ENCODE measurements at places on chromosomes 12 and 14.

DNA sequence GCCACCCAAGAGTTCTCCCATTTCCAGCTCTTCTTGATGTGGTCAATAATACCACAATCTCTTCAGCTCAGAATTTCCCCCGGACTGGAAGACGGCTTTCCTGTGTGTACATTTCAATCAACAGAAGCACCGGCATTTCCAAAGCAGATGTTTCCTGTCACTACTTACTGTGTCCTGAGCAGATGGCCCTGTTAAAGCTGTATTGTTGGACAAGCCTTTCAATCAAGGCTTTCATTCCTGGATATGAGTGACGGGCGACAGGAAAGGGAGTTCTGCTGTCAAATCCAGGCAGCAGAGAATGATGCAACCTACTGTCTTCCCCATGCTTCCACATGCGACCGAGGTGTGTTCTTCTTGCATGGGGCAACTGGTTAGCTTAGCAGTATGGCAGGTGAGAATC, 76.4 kb upstream of the CCDC60 start:
- DNase-seq, result no peak

- DNase-seq, result no peak
Measured at GRCh38 chr14:94010625-94011024, 13.5 kb downstream of the CCDC197 start.

- no peak for DNase-seq
Measured at GRCh38 chr14:56798447-56799342, 11.6 kb downstream of the OTX2 start.

DNA sequence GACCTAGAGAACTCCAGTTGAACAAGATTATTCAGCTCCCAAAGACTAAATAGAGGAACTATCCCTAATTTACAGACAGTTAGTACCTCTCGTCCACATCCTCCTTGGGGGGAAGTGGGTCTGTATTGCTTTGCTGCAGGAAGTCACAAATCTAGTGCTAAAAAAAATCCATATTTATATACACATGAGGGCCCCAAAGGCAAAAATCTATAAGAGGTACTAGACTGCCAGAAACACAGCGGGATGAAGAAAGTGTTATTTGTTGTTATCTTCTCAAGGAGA, 190.1 kb downstream of the TTC8 start:
- no peak for DNase-seq

DNA sequence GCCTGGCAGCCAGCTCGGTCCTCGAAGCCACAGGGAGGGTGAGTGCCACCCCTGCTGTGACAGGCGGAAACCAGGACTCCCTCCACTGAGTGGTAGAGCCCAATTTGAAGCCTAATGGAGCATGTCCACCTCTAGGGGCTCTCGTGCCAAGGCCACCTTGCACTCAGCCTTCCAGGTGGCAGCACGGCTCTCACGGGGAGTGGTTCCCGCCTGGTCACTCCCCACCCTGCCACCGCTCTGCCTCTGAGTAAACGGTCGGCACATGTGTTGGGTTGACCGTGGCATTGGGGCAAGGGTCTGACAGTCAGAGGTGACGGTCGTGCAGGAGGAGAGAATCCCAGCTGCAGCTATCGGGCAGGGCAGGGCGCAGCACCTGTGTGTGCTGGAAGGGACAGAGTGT, 34.8 kb downstream of the IL31 start:
- DNase-seq, result no peak

DNA sequence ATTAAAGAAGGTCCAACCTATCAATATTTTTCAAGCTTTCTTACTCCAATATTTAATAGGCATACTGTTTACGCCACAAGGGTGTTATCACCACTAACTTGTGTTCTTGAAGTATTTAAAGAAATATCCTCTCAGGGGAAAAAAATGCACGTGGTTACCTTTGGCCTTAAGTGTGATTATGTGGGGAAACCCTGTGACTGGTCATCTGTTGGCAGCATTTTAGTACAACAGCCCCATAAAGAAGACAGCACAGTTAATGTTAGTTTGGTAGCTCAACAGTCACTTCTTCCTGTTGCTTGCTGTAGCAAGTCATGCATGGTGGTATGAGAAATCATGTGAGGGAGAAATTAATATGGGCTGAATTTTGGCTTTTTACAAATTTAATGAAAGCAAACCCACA, 1021.5 kb upstream of the TMEM132C start:
- DNase-seq, result no peak

DNA sequence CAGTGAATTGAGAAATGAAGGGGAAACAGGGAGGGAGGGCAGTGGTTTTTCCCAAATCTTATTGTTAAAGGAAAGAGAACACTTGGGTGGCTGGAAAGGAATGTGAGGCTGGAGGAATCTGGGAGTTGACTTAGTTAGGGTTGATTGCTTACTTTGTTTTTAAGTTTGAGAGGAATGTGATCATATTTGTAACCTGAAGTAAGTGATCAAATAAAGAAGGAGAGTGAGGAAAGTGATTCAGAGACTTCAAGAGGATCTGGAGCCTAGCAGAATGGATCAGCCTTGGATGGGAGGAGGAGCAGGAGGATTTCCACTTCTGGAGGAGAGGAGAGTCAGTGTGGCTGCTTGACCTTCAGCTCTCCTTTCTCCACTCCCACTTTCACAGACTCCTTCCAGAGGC, 6.0 kb upstream of the LRP6 start:
- no peak for DNase-seq

- DNase-seq, result no peak
Measured at GRCh38 chr14:58562141-58562540, 75.6 kb upstream of the DACT1 start.

GRCh38 chr12:108332791-108333382, 6.2 kb downstream of the CMKLR1 start:
- no peak for DNase-seq

DNA sequence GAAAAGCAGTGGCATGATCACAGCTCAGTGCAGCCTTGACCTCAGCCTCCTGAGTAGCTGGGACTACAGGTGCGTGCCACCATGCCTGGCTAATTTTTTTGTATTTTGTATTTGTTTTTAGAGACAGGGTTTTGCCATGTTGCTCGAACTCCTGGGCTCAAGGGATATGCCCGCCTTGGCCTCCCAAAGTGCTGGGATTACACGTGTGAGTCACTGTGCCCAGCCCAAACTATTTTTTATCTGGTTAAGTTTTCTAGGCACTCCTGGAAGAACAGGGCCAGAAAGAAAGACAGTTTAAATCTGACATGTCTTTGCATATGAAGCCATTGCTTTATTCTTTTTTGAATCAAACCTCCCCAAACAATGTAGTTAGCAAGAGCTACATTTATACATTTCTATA, 27.5 kb upstream of the PTGR2 start:
- DNase-seq, result no peak

DNA sequence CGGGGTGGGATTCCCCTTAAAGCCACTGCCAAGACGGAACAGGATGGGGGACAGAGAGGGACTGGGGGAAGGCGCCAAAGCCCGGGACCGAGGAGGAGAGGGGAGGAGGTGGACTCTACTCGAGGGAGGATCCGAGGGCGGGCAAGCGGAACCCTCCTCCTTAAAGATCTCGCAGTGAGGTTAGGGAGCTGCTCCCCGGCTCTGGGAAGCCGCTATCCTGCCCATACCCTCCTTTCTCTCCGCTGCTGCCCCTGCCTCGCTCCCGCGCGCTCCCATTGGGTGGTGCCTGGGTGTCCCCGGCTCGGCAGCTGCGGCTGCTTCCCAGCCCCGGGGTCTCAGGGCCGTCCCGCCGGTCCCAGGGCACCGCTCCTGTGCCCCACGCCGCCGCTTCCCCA, 16.4 kb downstream of the KRT18 start:
- DNase-seq, result no peak

GRCh38 chr12:118404876-118405521, 28.6 kb downstream of the SUDS3 start:
- DNase-seq, result peak; percentile 53

DNA sequence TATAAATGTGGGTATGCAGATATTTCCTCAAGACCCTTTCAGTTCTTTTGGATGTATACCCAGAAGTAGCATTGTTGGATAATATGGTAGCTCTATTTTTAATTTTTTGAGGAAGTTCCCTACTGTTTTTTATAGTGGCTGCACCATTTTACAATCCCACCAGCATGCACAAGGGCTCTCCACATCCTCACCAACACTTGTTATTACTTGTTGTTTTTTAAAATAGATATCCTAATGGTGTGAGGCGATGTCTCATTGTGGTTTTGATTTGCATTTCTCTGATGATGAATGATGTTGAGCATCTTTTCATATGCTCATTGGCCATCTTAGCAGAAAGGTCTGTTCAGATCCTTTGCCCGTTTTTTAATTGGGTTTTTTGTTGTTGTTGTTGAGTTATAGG, 47.1 kb downstream of the DIP2B start:
- no peak for DNase-seq

GRCh38 chr12:21248679-21249078, 86.0 kb downstream of the SLCO1A2 start:
- no peak for DNase-seq

DNA sequence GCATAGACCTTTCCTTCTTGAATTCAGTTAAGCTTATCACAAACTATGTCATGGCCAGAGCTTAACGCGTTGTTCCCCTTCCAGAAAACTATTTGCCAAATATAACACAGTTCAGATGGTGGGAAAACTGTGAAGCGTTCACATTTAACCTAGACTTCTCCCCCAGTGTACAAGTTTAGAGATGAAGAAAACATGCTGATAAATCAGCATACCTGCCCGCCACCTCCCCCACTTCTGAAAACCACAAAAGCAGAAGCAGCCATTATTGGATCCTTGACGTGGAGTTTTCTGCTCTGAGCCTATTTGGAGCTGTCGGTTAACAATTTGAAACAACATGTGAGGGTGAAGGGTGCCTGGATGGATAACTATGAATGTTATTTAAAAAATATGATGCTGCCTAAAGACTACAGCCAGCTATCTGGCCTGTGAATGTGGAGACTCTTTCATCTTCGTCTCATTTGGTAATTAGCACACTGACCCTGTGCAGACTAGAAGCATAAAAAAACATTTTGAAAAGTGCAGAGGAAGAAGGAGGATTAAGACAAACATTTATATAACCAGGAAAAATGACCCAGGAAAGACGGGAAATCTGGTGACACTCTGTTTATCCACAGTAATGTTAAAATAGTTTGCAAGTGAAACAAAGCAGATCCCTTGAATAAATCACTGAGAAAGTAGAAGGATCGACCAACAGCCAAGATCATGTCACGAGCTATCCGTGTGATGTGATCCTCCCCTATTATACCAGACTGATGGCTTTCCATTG, 408.2 kb downstream of the AEBP2 start:
- DNase-seq, result no peak

GRCh38 chr14:101839236-101839635, 77.7 kb downstream of the PPP2R5C start:
- DNase-seq, result no peak

Measured in activated CD4-positive, alpha-beta T cell treated with anti-CD3 and anti-CD28 coated beads, Interleukin-2, amount 50 U/mL, for 1 hour (primary cell).